ENCODE measurements at places on chromosomes 16 and 17.
A peak's percentile ranks its signal among the peaks of the same experiment; 100 is the strongest.

- peak; percentile 30 for DNase-seq
These were observed 722 bp upstream of the SLC38A10 start for GRCh38 chr17:81295676-81296381.

DNA sequence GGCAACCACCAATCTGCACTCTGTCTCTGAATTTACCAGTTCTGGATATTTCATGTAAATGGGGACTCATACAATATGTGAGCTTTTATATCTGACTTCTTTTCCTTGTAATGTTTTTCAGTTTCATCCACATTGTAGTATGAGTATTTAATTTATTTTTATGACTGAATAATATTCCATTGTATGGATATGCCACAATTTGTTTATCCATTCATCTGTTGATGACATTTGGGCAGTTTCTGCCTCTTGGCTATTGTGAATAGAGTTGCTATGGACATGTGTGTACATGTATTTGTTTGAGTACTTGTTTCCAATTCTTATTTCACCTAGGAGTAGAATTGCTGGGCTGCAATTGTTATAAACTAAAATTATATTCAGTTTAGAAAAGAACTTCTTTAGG is 126.9 kb downstream of the MRTFB start:
- DNase-seq, result no peak

- DNase-seq, result no peak
These were observed 15.4 kb downstream of the CA4 start for GRCh38 chr17:60165223-60165622.

DNA sequence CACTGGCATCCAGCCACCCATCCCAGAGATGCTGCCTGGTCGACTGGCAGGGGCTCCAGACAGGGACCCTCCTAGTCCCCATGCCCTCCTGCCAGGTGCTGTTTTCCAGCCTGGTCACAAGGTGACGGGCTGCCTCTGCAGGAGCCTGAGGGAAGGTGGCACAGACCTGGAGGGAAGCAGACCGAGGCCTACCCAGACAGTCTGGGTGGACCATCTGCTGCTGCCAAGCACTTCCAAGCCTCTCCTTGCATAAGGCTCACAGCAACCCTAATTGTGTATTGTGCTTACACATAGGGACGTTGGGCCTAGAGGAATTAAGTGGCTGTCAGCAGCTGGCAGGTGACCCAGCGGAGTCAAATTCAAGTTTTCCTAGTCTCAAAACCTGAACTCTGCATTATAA is 90.1 kb upstream of the KCNJ18 start:
- no peak for DNase-seq

DNA sequence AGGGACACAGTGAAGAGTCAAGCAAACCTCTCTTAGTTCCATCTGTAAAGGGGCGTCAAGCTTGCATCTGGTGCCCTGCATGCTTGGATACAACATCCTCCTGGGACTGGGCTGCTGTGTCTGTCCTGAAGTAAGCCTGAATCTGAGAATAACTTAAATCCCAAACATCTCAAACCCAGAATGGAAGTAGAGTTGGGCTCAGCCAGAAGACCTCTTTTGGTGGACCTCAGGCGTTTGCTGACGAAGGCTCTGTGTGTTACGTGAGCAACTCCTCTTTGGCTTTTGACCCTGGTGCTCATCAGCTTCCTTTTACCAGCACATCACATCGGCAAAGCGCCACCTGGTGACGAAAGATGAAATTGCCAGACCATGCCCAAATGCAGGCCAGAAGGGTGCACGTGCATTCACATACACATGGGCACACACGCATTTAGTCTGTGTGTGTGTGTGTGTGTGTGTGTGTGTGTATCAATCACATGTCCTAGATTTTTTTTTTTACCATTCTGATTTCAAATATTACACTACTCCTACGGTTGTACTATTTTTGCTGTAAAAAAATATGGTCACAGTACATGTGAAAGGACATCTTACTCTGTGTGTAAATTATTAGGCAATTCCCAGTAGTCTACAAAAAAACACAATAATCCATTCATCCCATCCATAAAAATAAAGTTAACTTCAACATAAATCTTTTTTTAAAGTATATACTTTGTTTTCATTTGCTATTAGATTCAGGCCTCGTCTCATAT is 41.1 kb upstream of the FOXJ1 start:
- peak; percentile 66 for DNase-seq

DNA sequence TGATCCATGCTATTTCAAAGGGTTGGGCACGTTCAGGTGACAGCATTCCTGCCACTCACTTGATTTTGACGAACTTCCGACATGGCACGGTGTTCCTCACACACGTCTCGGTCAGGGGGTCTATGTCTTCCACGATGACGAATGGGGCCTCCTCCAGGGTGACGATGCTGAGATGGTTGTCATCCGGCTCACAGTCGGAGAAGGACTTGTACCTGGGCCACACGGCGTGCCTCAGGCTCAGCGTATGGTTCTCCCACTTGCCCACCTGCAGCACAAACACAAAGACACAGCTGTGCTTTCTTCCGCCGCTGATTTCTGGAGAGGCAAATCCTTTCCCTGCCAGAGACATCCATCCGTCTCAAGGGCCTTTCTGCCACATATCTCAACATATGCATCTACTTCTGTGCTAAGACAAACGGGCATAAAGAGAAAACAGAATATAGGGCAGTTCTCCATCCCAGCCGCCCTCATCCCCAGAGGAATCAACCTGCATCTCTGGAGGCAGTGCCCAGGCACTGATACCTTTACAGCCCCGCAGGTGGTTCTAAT is 332.5 kb downstream of the GRIN2A start:
- DNase-seq, result peak; percentile 29

DNA sequence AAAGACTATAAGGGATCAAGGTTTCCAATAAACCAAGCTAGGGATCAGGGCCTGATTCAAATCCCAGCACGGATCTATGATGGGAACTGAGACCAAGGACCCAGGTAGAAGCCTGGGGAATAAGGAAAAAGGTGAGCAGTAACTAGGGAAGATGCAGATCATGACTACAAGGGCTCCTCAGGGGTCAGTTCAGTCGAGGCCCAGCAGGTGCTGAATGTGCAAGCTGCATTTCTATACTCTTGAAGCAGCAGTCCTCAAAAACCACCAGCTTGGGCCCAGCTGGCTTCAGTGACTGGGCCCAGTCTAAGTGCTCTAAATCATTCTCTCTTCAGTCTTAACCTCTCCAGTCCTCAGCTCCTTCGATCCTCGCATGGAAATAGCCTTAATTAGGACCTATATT is 228.8 kb upstream of the AXIN2 start:
- DNase-seq, result no peak

- DNase-seq, result no peak
These were observed 9.7 kb downstream of the DRC7 start for GRCh38 chr16:57704011-57704904.

DNA sequence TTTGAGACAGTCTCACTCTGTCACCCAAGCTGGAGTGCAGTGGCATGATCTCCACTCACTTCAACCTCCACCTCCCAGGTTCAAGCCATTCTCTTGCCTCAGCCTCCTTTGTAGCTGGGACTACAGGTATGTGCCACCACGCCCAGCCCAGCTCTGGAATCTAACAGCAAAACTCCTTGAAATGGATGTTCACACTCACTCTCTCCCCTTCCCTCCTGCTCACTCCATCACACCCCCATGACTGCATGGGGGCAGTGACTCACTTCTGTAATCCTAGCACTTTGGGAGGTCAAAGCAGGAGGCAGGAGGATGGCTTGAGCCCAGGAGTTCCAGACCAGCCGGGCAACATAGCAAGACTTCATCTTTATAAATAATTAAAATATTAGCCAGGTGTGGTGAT is 11.1 kb upstream of the TFAP4 start:
- no peak for DNase-seq

GRCh38 chr16:17224879-17225281 is 245.9 kb downstream of the XYLT1 start:
- DNase-seq, result no peak

- no peak for DNase-seq
These were observed 160.5 kb upstream of the NOL11 start for GRCh38 chr17:67557052-67557845.

GRCh38 chr17:57965521-57966160 is 10.4 kb upstream of the CUEDC1 start:
- DNase-seq, result no peak

- DNase-seq, result no peak
These were observed 310.9 kb upstream of the KCNJ16 start for GRCh38 chr17:69764146-69764545.

GRCh38 chr16:22383827-22384226 is 9.4 kb upstream of the CDR2 start:
- no peak for DNase-seq

DNA sequence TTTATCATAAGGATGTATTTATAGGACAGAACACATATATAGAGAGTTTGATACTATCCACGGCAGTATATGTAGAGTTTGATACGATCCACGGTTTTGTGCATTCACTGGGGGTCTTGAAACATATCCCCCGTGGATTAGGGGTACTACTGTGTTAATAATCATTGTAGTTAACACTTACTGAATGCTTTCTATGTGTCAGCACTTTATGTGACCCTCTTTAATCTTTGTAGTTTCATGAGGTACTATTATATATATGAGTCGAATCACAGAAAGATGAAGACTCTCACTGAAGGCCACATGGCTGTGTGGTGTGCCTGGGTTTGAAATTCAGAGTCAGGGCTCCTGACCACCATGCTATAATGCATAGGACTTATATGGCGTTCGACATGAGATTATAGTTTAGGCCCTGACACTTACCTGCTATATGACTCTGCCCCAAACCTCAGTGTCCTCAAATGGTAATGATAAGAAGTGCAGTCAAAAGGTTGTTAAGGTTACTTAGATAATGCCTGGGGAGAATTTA is 4.3 kb upstream of the HEATR6 start:
- DNase-seq, result no peak

Measured in DMS79 treated with DMSO at 0.1 percent for 48 hours (cell line).